NCI-H2227 treated with DMSO at 0.1 percent for 48 hours (cell line): ENCODE measurements at places on chromosomes 16 and 17.
A peak's percentile ranks its signal among the peaks of the same experiment; 100 is the strongest.

- DNase-seq: no peak
Observed at GRCh38 chr16:10987361-10988163, 43.2 kb downstream of the CLEC16A start.

DNA sequence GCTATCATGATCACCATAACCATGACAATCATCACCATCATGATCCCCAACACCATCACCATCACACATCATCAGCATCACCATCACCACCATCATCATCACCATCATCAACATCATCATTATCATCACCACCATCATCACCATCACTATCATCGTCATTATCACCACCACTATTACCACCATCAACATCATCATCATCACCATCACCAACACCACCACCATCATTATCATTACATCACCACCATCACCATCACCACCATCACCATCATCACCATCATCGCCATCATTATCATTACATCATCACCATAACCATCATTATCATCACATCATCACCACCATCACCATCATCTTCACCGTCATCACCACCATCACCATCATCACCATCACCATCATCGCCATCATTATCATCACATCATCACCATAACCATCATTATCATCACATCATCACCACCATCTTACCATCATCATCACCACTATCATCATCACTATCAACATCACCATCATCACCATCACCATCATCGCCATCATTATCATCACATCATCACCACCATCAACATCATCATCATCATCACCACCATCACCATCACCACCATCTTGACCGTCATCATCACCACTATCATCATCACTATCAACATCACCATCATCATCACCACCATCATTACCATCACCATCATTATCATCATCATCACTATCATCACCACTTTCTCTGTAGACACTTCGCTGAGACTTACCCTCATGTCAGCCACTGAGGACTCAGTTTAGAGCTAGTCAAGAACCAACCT, 366.0 kb downstream of the C16orf95 start:
- DNase-seq: no peak

DNA sequence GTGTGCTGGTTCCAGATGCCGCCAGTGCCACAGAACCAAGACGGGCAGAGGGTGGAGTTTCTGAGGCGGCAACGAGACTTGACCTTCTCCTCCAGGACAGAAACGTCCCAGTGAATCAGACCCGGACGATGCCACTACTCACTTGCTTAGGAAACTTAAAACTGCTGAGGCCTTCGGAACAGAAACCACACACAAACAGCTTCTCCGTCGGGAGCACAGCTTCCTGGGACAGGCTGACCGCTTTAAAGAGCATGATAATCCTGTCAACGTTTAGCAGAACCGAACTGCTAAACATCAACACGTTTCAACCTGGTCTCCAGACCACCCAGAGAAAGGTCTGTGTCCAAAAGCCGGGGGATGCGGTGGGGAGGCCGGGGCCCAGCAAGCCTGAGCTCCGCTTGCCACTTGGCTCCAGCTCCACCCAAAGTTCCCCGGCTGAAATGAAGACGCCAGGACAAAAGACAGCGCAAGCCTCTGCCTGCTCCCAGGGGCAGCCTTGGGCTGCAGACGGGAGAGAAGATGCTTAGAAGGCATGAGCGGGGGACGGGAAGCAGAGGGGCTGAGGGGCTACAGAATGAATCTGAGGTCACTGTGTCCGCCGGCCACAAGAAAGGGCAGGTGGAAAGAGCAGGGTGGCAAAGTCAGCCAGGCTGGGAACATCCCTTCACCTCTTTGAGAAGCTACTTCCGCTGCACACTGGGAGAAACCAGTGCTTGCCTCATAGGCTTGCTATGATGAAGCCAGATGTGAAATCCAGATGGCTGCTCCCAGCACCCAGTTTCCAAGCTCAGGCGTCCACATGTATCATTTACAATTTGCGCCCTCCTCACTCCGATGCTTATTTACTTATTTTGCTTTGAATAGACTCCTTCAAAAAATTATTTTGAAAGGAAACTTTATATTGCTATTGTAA, 69.0 kb downstream of the MRM3 start:
- DNase-seq: no peak

GRCh38 chr16:75250809-75251279, 580 bp downstream of the BCAR1 start:
- DNase-seq: no peak

- DNase-seq: no peak
Observed at GRCh38 chr16:89261691-89262563, 44.4 kb downstream of the ZNF778 start.

DNA sequence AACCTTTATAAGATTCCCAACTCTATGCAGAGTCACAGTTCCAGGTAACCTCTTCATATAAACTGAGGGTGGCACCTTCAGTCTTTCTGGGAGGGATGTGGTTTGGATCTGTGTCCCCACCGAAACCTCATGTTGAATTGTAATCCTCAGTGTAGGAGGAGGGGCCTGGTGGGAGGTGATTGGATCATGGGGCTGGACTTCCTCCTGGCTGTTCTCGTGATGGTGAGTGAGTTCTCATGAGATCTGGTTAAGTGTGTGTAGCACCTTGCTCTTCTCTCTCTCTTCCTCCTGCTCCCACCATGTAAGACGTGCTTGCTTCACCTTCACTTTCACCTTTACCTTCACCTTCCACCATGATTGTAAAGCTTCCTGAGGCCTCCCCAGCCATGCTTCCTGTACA, 30.5 kb downstream of the HS3ST2 start:
- DNase-seq: no peak

- no peak for DNase-seq
Observed at GRCh38 chr16:9395958-9396359, 304.5 kb downstream of the HAPSTR1 start.

DNA sequence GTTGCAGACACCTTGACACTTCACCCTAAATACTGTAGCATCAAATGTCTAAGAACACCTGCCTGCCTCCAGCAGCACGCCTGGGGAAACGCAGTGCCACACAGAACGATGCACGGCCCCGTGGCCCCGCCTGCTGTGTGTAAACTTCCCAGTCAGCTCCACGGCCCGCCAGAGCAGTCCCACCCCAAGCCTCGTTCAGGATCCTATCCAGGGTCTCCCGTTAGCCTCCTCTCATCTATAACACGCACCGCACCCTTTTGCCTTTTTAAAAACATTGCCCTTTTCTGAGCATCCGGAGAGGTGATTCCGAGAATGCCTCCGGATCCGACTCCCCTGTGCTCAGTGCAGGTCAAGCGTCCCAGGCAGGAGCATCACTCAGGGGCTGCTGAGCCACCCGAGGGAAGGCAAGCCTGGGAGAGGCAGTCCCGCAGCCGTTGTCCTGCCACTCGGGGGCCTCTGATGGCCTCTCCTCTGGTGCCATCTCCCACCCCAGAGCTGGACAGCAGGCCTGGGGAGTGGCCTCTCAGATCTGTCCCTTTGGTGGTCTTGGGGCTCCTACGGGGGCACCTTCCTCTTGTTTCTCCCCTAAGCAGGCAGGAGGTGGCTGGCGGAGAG, 37.9 kb upstream of the SLC38A10 start:
- no peak for DNase-seq

DNA sequence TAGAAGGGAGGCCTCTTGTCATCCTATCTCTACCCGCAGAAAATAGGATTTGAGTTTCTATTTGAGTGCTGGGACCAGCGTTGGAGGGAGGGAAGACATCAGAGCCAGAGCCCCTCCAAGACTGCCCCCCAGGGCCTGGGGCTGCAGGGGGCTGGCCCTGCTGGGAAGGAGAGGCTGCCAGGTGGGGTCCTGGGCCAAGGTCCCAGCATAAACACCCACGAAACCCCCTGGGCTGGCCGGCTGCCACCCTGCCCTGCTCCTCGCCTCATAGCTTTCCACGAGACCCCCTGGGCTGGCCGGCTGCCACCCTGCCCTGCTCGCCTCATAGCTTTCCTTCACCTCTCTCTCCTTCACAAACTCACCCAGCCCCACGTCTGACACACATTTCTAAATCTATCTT, 10.6 kb upstream of the TEX19 start:
- DNase-seq: no peak

DNA sequence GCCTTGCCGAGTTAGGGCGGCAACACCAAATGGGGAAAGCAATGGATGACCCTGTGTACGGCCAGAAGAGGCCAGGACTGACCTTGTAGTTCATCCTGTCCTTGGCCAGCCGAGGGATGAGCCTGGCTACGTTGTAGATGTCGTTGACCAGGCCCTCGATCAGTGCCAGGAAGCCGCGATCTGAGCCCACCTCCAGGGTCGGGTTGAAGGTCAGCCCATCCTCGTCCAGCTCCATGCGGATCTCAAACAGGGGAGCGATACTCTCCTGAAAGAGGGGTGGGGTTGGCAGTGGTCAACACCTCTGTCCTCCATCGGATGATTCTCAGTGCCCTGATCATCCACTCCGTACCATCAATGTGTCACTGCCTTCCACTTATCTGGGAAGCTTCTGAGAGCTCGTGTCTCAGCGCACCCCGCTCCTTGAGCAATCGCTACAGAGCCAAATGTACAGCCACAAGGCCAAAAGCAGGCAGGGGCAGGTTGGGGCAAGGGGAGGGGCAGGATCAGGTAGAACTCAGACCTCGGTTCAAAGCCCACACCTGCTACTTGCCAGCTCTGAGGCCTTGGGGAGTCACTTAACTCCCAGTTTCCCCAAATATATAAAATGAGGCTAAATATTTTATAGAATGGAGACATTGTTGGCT, 39.9 kb downstream of the DNAH17 start:
- no peak for DNase-seq

GRCh38 chr16:27813591-27813990, 249.9 kb downstream of the GSG1L start:
- no peak for DNase-seq

DNA sequence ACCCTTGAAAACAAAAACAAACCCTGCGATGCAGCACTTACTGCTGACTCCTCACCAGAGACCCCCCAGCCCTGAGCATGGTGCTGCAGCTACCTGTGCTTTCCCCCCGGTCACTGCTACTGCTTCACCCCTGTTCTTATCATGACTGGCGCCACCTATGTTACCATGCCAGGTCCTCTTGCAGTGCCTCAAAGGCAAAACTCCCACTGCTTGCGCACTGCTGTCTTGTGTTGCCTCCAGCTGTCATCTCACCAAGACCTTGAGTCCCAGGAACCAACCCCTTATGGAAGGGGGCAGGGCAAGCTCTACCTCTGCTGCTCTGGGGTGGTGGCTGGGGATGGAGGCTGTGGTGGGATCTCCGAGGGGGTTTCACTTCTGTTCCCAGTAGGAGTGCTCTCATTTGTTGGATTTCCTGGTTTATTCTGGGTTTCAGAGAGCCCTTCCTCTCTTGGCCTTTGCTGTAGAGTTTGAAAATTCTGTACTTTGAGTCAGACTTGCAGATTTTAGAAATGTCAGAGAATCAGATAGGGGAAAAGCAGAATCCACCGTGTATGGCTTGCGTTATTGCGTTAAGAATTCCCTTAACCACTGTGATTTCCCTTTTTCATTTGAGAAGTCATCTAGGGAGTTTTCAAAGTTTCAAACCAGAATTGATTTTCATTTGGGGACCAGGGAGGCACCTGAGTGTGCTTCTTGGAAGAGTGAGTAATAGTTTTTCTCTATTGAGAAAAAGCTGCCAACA, 96.6 kb downstream of the SPECC1 start:
- no peak for DNase-seq

DNA sequence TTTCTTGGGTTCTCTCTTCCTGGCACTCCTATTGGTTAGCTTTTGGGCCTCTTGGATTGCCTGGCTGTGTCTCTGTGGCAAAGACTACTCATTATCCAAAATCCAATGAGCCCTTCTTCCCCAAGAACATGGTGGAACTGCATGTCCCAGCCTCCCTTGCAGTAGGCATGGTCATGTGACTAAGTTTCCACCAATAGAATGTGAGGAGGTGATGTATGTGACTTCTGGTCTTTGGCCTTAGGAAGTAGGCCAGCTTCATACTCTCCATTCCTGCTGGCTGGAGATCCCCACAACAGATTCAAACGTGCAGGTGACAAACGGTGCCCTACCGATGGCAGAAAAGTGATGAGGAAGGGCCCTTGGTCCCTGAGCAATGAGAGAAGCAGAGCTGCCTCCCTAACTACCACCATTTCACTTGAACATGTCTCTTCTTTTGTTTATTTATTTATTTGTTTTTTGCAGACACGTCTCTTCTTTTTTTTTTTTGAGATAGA, 17.3 kb upstream of the SPN start:
- DNase-seq: no peak

GRCh38 chr17:31200287-31200686, 96.8 kb downstream of the OMG start:
- no peak for DNase-seq

GRCh38 chr17:75900691-75901533, 3.8 kb downstream of the MRPL38 start:
- DNase-seq: no peak

GRCh38 chr17:81067391-81067811, 32.5 kb downstream of the BAIAP2 start:
- no peak for DNase-seq

GRCh38 chr16:1150511-1150982, 2.4 kb upstream of the CACNA1H start:
- DNase-seq: no peak

DNA sequence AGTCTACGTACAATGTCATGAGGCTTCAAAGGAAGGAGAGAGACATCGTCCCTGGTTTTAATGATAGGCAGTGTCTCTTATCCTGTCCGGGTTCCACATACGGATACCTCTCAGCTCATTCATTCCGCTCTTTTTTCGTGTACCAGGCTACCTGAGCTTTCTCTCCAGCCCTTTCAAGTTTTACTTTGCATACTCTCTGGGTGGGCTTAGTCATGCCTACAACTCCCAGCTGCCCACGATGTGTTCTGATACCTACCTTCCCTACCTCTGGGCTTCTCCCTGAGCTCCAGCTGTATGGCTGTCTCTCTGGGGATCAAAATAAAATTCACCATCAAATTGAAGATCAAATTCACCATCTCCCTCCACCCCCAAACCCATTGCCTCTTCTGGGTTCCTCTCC, 354.0 kb upstream of the EEF2KMT start:
- no peak for DNase-seq

DNA sequence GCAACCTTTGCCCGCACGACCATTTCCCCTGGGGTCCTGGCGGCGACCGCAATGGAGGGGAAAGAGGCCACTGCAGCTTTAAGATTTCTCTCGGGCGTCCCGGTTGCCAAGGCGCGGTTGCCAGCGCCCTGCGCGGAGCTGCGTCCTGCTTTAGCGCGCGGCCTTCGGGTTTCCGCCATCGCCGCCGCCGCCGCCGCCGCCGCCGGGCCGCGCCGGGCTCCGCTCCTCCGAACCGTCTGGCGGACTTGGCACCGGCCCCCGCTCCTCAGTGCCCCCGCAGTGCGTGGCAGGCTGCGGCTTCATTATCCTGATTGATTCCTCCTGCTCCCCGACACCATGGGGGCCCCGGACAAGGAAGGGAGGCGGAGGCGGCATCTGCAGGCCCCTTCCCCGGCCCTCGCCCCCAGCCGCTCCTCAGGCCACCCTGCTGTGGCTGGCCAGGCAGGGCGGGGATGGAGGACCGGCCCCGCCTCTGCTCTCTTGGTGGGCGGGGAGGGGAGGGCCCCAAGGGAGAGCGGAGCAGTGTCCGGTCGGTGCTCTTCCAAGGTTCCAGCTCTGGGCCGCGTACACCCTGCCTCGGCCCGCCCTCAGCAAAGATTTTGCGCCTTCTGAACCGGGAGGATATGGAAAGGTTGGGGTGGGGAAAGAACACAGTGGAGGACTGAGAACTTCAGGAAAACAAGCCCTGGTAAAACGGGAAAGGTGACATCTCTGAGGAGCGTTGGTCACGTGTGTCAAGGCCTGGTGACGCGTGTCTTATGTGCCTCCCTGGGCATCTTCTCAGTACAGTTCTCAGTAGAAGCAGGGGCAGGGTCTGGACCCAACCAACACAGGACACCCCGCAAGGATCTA, 34.0 kb downstream of the NEUROD2 start:
- DNase-seq: peak; percentile 72

GRCh38 chr17:31048142-31048541, 46.6 kb upstream of the NF1 start:
- no peak for DNase-seq

- DNase-seq: no peak
Observed at GRCh38 chr16:66025751-66026150, 340.7 kb upstream of the CDH5 start.
